Esophagus mucosa (tissue), 1 donor: ENCODE measurements at places on chromosomes 2 and 18. TPM values are rescaled to one million over a fixed set of nuclear protein-coding genes. Genes with fewer than 3 reads are reported as not detected.

Gene ERLEC1
- total RNA-seq: 15.5 TPM

Gene STRN
- total RNA-seq: 38.5 TPM

Gene ATP6V1B1
- total RNA-seq: 2.4 TPM

Gene NOL4
- not detected for total RNA-seq

Gene KCNJ3
- total RNA-seq: not detected

Gene LRRFIP1
- total RNA-seq: 103 TPM

Gene MYCN
- total RNA-seq: 0.20 TPM

Gene GAL3ST2
- total RNA-seq: not detected

Gene PPP1CB
- total RNA-seq: 327 TPM

Gene MC4R
- total RNA-seq: not detected

Gene ANKRD62
- 0.48 TPM for total RNA-seq

Gene ANKRD44
- total RNA-seq: 6.8 TPM
